ENCODE measurements at places on chromosomes 5 and 9.

DNA sequence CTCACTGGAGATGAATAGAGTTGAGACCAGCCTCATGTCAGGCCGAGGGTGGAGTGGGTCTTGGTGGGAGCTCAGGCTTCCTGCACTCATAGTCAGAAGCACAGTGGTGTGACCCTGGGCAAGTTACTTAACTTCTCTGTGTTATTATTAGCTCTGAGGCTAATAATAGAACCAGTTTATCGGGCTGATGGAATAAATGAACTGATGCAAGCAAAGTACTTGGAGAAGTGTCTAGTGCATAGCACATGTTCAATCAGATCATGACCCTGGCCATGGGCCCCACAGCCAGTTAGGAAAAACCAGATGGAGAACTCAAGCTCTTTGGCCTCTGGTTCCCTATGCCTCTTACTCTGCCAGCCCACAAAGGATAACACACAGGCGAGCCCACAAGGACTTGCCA is 45.3 kb upstream of the OSMR start:
- no peak for DNase-seq

- peak; percentile 52 for DNase-seq
Measured at GRCh38 chr5:39108987-39109386, 34.8 kb upstream of the RICTOR start.

DNA sequence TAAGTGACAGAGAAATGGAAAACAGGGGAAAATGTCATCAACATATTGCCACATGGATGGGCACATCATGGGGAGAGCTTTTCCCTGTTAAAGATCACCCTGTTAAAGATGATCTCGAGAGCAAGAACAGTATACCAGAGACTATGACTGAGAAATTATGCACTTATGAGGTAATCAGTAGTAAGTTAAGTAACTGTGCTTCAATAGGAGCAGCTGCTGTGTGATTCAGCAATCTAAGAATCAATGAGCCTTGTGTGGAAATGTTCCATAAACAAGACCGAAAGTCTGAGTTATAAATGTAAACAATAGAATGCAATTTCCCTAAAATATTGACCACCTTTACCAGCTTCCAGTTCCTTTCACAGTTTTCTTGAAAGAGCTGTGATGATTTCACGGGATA is 582.3 kb downstream of the CAAP1 start:
- DNase-seq: no peak

GRCh38 chr5:98106116-98107031 is 667.1 kb upstream of the RGMB start:
- DNase-seq: no peak

DNA sequence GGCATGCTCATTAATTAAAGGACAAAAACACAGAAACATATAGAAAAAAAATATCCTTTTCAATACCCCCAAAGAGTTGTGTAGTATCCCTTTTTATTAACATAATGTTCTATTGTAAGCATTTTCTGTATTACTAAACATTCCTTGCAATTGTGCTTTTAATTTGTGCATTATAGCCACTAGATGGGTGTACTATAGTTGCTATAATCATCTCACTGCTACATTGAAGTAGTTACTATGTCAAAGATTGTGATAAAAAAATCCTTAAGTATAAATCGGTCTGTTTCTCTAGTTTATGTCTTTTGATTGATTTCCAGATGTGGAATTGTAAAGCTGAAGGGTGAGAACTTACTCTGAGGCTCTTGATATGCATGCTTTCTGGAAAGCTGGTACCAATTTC is 21.4 kb downstream of the FREM1 start:
- no peak for DNase-seq

DNA sequence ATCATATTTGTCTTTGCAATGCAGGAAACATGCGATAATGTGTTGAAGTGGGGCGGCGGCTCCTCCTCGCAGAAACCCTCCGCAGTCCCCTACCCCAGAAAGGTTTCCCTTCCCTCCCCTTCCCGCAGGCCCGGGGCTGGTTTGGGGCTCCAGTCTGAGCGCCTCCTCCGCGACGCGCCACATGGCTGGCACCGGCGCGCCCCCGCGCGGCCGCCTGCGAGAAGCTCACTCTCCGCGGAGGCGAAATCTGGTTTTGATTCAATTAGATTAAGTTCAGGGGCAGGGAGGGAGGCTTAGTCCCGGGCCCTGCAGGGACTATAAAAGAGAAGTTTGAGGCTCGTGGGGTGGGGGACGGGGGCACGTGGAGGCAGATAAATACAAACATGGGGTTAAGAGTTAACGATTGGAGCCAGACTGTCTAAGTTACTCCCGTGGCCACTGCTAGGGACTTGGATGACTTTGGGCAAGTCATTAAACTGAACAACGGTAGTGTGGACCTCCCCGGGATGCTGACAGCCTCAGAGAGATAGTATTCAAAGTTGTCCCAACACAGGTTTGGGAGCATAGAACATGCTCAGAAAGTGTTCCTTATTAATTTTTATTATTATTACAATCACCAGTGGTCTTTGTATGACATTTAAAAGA is 69.4 kb downstream of the MSX2 start:
- DNase-seq: peak; percentile 86

- DNase-seq: no peak
Measured at GRCh38 chr9:69996967-69997366, 46.7 kb upstream of the MAMDC2 start.

GRCh38 chr5:16880547-16880946 is 55.5 kb downstream of the MYO10 start:
- no peak for DNase-seq

- DNase-seq: no peak
Measured at GRCh38 chr9:126915846-126916543, 1.4 kb downstream of the RALGPS1 start.

GRCh38 chr5:116442931-116443551 is 131.6 kb downstream of the SEMA6A start:
- DNase-seq: no peak

DNA sequence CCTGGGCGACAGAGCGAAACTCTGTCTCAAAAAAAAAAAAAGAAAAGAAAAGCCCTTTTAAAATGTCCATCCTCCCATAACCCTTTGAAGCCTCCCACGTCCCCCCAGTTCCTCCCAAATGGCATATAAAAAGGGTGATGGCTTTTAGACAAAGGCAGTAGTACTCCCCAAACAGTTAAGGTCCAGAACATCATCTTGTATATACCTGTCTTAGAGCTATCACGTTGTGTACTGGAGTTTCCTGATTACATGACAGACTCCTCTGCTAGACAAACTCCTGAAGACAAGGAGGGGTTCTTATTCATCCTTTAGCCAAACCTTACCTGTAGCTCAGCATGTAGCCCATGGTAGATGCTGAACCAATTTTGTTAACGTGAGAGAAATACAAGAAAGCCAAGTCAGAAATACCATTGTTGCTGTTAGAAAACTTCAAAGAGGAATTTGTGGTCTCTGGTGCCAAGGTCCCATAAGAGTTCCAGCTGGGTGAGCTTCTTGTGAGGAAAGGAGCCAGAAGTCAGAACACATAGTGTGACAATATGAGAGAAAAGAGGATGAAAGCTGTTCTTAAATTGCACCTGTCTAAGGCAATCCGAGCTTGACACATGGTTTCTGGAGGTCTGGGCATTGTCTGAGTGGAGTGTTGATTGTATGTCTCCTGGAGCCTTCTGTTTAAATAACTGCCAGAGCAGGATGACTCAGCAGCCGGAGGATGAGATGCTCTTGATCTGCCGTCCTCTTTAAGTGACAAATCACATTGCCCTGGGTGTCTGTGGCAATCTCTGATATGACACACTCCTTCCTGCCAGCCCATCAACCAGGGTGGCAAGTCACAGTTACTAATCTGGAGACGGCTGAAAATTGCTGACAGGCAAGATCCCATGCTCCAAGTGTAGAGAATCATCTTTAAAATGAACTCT is 69.1 kb downstream of the ARRDC3 start:
- peak; percentile 42 for DNase-seq

DNA sequence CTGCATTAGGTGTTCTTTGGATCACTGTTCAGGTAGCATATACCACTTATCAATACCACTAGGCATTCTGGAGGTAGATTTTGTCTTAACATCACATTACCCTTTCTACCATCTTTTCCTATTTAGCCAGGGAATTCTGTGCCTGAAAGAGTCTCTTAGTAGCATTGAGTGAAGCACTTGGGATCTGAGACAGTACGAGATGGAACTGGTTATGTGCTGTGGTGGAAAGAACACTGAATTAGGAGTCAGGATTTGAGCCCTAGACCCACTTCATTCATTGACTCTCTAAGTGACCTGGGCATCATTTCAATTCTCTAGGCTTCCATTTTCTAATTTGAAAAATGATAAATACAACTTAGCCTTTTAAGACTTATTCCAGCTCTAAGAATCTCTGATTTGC is 291.1 kb downstream of the DMAC1 start:
- DNase-seq: no peak

- DNase-seq: peak; percentile 31
Measured at GRCh38 chr9:132114102-132114707, 34.5 kb upstream of the MED27 start.

- no peak for DNase-seq
Measured at GRCh38 chr9:112380102-112380824, at the start of gene HSDL2. HSDL2 (plus strand) TSS chr9:112380108; CDS start chr9:112380164, 56 bp downstream.

DNA sequence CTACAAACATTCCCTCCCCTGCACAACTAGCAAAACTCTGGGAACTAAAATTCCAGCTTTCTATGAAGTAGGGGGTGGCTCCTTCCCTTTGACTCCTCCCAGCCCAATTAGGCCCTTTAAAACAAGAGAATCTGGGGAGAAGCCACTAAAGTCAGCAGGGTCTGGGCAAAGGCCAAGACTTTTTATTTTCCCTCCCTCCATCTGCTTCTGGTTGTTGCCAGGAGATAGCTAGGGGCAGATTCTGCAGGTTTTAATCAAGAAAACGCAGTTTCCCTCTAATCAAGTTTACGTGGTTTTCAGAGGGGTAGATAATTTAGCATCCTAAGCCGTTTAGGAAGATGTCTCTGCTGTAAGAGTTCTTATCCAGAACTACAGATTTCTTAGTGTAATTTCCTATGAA is 114.5 kb upstream of the CDH6 start:
- DNase-seq: no peak

DNA sequence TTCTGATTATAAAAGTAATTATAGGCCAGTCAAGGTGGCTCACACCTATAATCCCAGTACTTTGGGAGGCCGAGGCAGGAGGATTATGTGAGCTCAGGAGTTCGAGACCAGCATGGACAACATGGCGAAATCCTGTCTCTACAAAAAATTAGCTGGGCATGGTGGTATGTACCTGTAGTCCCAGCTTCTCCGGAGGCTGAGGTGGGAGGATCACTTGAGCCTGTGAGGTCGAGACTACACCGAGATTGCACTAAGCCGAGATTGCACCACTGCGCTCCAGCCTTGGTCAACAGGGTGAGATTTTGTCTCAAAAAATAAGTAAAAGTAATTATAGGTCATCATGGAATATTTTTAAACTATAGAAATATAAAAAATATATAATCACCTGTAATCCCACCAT is 18.1 kb downstream of the IRF1 start:
- DNase-seq: no peak

GRCh38 chr9:18861609-18862544 is 171.1 kb downstream of the SAXO1 start:
- peak; percentile 56 for DNase-seq

DNA sequence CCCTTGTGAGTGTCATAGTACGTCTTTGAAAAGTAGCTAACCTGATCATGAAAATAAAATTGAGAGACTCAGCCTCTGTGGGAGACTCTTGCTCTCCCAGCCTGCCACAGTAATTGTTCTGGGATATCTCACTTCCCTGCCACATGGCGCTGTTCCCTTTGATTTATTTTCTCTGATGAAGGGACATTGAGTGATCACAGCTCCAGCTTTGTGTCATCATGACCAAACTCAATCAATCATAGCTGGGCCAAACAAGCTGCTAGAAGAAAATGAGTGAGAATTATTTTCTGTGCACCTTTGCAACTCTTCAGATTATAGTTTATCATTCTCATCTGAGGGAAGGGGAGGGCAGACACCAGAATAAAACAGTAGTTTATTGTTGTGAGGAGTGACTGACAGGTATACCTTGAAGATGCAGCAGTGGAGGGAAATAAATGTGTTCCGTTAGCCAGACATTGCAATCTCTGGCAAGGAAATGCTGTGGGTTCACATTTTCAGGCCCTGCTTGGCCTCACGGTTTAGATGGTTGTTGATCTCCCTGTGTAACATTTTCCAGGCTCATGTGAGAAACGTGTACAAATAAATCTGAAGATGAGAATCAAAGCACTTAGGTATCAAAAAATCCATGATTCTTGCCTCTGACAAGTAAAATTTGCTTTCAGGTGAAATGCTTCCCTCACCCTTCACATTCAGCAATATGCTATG is 174.7 kb upstream of the FBXL17 start:
- no peak for DNase-seq

GRCh38 chr5:5085381-5085780 is 54.7 kb upstream of the ADAMTS16 start:
- DNase-seq: no peak

DNA sequence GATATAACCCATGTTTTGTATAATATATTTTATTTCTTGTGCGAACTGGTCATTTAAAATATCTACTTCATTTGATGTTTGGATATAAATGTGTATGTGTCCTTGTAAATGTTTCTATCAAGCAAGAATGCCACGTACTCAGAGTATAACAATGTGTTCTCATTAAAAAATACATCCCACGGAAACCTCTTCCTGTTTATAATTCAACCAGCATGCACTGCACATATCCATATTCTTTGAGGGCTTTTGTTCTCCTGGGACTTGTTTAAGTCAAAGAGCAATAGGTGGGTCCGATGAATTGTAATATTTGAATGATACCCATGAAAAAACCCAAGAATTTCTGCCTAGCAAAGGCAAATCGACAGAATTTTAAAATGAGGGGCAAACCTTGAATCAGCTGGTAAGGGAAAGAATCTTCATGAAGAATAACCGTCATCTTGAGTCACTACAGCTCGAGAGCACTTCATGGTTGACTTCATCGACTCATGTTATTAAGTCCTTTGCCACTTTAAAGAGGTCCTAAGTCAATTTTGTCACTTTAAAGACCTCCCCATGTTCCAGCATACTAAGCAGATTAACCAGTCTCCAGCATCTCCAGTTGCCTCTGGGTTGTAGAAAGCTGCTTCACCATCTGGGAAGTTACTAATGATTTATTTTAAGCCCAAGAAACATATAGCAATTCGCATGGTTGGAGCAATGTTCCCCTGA is 80.6 kb downstream of the NPR3 start:
- DNase-seq: no peak

DNA sequence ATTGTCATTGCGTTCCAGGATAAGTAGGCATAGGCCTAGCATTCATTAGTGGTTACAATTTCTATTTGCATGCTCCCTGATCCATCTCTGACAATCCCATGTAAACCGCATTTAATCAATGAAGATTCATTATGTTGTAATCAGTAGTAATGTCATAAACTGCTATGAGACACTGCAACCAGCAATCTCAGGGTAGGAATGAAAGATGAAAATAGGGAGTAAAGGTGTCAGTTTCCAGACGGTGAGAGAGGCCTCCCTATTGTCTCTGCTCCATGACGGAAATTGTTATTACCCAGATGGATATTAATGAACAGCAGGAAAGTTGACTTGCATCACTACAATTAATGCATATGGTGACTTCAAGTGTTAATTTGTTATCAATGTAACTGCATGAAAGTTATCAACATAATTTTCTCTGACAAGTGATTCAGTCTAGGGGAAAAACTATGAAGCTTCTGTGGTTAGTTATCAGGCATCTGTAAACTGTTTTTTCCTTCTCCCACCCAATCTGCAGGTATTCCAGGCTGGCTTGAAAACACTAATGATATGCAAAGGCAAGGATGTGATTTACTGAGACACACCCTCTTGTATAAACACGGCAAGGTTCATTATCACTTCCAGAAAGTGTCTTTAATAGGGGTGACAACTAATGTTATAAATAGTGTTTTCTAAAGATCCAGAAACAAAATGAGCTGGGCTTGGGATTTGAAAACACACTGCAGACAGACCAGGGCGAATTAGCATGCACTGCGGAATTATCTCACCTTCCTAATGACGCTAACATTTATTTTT is 73.5 kb downstream of the ZNF622 start:
- DNase-seq: peak; percentile 28
